ENCODE measurements at places on chromosomes 1 and 21.

- H3K27ac ChIP-seq: no peak overlapping the region
- peaks cover 11% of the 10 kb centered on the region for H3K27me3 ChIP-seq
- no peak overlapping the region for H3K4me3 ChIP-seq
- H3K4me1 ChIP-seq: no peaks in the 10 kb centered on the region
These were observed 34.1 kb downstream of the NIBAN1 start for GRCh38 chr1:184940226-184940625.

- no peak for DNase-seq
- peak overlapping the region; percentile 57 for H3K4me3 ChIP-seq
- peaks cover 42% of the 10 kb centered on the region for H3K4me1 ChIP-seq
These were observed 2.5 kb upstream of the HLX start for GRCh38 chr1:220876511-220877376.

- no peak for DNase-seq
- H3K4me1 ChIP-seq: peaks cover 32% of the 10 kb centered on the region
These were observed 5.4 kb upstream of the LAMC2 start for GRCh38 chr1:183180634-183181056.

DNA sequence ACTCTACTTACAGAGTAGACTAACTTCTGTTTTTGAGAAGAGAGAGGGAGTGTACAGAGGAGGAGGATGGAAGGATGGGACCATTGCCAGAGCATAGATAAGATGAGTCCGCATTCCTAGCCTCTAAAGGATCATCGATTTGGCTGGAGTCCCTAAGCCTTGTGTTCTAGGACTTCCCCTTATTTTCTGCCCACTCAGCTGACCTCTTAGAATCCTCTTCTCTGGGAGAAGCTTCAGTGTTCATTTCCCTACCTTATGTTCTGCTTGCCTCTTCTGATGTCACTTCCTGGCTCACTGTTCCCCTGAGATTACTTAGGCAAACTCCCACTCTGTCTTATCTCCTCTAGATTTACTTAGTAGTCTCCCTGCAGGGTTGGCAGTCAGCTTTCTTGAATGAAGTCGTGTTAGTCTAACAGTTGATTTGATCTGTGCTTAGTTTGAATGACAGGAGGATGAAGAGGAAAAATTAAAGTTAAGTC lies 156.7 kb downstream of the SYT2 start:
- no peak for DNase-seq
- H3K27me3 ChIP-seq: no peaks in the 10 kb centered on the region
- H3K27ac ChIP-seq: no peak overlapping the region

GRCh38 chr1:94071976-94072375 lies 49.0 kb downstream of the ABCA4 start:
- no peaks in the 10 kb centered on the region for H3K27me3 ChIP-seq
- no peak overlapping the region for H3K4me3 ChIP-seq
- peaks cover 54% of the 10 kb centered on the region for H3K4me1 ChIP-seq
- DNase-seq: no peak

DNA sequence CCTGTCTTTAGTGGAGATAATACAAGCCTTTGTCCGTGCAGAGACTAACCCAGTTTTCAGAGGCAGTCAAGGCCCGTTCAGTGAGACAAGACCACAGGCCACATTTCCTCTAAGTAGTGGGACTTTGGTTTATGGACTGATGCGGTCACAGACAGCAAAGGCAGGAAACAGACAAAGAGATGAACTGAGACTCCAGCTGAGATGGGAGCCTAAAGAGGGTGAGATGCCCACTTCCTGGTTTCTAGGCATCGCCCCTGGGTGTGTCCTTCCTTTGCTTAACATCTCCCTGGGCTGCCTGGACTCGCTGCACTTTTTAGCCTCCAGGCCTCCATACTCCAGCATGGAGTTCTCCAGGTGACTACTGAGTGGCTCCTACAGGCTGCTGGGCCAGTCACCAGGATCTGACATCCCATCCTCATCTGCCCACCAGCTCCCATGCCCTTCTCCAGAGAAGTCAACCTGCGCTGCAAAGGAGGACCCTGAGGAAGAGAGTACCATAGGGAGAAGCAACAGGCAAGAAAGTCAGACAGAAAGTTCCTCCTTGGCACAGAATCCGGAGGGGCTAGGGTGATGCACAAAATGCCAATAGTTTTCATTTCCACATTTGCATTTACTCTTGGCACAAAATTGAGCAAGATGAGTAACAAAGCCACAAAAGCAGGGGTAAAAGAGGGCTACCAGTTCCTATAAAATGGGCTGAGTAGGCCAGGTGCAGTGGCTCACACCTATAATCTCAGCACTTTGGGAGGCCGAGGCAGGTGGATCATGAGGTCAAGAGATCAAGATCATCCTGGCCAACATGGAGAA lies 15.1 kb downstream of the THEMIS2 start:
- H3K4me1 ChIP-seq: no peaks in the 10 kb centered on the region
- H3K27me3 ChIP-seq: no peaks in the 10 kb centered on the region
- no peak for DNase-seq
- H3K4me3 ChIP-seq: no peak overlapping the region

GRCh38 chr1:55217226-55217986 lies 2.2 kb upstream of the USP24 start:
- H3K27me3 ChIP-seq: no peaks in the 10 kb centered on the region
- H3K4me1 ChIP-seq: peaks cover 37% of the 10 kb centered on the region
- no peak for DNase-seq
- H3K36me3 ChIP-seq: no peaks in the 10 kb centered on the region

DNA sequence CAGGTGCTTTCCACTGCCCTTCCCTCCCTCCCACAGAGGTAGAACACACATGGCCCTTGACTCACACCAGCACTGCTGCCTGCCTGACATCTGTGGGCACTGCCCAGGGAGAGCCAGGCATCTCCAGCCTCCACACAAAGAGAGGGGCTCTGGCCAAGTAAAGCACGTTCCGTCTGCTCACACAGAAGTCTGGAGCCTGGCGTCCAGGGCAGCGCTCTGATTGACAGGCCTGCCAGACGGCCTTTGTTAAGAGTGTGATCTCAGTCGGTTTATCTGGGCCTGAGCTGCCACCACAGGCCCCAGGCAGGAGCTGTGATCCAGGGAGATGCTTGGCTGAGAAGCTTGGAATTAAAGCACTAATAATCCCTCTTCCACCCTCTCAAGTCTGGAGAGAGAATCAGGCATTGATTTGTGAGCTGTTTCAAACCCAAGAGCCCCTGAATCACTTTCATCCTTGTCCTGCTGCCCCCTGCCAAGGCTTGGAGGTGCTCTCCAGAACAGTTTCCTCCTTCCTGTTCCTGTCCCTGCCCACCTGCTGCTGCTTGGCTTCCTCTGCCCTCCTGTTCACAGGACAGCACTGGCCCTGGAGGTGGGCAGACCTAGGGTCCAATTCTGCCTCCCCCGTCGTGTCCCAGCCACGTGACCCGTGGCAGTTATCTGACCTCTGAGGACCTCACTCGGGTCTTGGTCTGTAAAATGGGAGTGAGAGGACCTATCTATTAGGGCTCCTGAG lies 3.7 kb downstream of the DMRTB1 start:
- no peaks in the 10 kb centered on the region for H3K4me1 ChIP-seq
- peaks cover 2% of the 10 kb centered on the region for H3K27me3 ChIP-seq
- H3K4me3 ChIP-seq: no peak overlapping the region
- DNase-seq: no peak
- H3K36me3 ChIP-seq: no peaks in the 10 kb centered on the region
- no peak overlapping the region for H3K27ac ChIP-seq

GRCh38 chr21:38777531-38777930 lies 28.2 kb upstream of the ETS2 start:
- H3K4me3 ChIP-seq: no peak overlapping the region
- peaks cover 2% of the 10 kb centered on the region for H3K36me3 ChIP-seq
- peaks cover 20% of the 10 kb centered on the region for H3K4me1 ChIP-seq
- DNase-seq: no peak
- H3K27ac ChIP-seq: no peak overlapping the region
- no peaks in the 10 kb centered on the region for H3K27me3 ChIP-seq
